Urothelium cell line (cell line): ENCODE measurements at places on chromosomes 5 and 9.

DNA sequence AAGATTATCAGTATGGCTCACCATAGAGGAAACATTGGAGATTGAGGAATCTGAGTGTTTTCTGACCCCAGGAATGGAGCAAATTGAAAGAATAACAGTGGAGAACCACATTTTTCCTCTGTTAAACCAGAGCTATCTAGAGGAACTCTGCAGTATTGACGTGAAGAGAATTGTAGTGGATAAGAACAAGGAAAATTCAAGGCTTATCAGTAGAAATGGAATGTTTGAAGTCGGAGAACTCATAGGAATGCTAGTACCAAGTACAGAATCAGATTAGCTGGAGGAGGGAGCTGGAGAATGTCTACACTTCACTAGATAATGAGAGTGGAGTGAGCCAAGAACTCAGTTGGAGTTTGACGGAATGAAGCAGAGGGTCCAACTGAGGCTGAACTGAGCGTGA, 50.3 kb downstream of the SNCAIP start:
- DNase-seq = no peak

GRCh38 chr5:121175986-121176385, 675.7 kb upstream of the FTMT start:
- DNase-seq = no peak

DNA sequence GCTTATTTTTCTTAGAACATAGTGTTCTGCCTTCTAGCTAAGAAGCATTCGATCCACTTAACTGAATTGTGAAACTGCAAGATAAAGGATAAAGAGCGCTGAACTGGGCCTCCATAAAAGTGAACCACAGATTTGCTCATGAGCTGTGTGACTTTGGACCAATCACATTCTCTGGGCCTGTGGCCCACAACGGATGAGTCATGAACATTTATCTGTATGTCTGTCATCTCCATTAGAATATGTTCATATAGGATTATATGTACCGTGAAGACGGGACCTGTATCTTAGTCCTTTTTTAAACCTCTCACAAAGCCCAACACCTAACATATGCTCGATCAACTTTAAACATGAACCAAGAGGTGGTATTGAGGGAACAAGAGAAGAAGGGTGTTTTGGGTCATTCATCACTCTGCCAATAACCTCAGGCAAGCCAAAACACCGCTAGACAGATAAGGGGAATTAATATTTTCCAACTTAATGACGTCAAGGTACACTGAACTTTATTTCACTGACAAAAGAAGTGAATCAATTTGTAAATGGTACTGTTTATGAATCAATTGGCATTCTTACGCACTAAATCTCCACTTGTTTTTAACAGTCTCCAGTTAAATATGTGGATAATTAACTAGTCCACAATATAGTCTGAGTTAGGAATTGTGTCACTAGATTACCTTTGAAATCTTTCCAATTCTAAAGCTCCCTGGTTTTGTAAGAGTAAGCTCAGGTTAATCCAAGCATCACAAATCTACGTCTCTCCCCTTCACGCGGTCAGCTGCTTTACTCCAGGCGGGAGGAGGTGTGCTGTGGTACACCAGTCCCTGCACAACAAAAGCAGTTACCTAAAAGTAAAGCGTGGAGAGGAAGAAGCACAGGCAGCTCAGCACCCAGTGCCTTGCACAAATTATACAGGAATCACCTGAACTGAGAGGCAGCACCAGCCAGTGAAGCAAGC, 1.6 kb downstream of the TMEM245 start:
- DNase-seq = peak; percentile 49

- no peak for DNase-seq
These were observed 56.9 kb upstream of the SLC1A1 start for GRCh38 chr9:4433379-4433778.

DNA sequence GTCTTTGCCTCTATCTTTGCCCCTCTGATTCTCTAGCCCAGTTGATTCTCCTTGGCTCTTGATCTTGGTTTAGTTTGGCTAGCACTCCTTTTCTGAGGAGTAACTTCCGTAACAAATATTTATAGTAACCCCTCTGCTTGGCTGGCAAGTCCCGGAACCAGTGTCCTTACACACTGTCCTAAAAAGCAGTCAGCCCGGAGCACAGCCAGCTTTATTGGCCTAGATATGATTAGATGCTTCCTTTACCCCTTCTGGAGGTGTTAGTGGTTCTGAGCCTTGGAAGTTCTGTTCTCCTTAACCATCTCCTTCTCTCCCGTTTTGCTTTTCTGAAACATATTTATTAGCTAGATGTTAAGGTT, 17.0 kb upstream of the MSMP start:
- no peak for DNase-seq

- no peak for DNase-seq
These were observed 8.5 kb downstream of the NEK6 start for GRCh38 chr9:124266139-124266825.

DNA sequence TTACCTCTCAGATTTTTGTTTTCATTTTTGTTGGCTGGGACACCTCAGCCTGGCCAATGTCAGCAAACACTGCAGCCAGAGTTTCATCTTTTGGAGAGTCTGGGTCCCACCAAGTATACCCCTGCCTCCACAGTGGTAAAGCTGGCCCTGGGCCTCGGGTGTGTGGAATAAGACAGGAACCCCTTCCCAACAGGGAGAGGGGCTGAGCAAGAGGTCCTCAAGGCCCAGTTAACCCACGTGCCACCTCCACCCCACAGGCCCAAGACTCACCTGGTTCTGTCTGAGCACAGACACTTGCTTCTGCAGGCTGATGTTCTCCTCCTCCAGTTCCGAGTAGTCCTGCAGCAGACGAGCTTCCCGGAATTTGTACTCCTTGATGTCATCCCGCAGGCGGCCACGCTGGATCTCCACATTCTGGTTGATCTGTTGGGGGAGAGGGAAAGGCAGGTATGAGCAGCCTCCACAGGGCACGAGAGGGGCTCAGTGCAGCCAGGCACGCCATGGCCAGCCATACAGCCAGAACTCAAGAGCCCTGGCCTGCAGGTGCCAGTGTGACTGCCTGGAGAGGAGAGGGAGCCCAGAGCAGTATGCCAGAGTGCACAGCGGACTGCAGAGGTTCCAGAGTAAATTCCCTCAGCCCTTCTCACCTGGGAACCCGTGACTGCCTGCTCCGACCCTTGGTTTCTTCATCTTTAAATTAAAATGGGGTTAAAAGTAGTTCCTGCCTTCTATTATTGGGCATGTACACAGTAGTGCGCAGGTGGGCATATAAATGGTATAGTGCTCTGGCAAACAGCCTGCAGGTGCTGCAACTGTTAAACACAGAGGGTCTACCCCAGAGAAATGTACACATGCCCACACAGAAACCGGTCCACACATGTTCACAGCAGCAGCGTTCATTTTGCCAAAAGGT, 42.0 kb downstream of the BICD2 start:
- DNase-seq = no peak

- no peak for DNase-seq
These were observed 21.0 kb downstream of the MACROH2A1 start for GRCh38 chr5:135377751-135378680.

GRCh38 chr5:131210151-131210510, 39.4 kb downstream of the LYRM7 start:
- no peak for DNase-seq

DNA sequence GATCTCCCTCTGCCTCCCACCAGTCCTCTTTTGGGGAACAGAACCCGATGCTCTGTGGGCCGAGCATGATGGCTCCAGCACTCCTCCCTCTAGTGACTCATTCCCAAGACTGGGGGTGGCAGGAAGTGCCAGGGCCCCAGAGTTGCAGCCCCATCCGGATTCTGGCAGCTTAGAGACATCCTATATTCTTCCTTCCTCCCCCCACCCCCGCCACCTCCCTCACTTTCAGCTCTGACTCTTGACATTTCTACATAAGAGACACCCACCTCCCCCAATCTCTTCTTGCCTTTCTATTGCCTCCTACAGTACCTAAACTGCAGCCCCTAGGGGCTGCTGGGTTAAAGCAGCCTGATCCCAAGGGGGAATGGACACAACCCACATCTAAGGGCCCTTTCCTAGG, 47.1 kb upstream of the MATR3 start:
- DNase-seq = peak; percentile 70
